ENCODE measurements at places on chromosomes 1 and 21.

GRCh38 chr1:59143811-59144210, 153.1 kb upstream of the FGGY start:
- DNase-seq: peak; percentile 83

- DNase-seq: no peak
Measured at GRCh38 chr1:32242341-32242851, 4.6 kb upstream of the FAM167B start.

DNA sequence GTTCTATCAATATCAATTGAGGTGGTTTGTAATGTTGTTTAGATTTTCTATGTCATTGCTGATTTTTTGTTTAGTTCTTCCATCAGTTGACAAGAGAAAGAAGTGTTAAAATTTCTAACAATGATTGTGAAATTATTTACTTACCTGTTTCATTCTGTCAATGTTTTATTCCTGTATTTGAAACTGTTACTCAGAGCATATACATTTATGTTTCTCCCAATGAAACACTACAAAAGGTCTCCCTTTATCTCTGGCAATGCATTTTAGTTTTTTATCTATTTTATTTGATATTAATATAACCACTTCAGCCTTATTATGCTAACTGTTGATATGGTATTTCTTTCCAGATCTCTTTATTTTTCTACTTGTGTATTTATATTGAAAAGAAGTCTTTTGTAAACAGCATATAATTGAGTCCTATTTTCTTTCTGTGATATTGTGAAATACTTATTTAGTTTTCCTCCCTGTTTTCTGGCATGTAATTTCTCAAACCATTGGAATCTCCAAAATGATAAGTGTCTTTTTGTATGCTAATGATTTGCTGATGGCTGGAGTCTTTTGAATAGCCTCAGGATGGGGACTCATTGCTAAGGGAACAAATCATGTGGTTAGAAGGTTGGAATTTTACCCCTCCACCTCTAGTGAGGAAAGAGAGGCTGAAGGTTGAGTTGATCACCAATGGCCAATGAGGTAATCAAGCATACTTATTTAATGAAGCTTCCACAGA, 122.0 kb downstream of the ADSS2 start:
- peak; percentile 73 for DNase-seq

DNA sequence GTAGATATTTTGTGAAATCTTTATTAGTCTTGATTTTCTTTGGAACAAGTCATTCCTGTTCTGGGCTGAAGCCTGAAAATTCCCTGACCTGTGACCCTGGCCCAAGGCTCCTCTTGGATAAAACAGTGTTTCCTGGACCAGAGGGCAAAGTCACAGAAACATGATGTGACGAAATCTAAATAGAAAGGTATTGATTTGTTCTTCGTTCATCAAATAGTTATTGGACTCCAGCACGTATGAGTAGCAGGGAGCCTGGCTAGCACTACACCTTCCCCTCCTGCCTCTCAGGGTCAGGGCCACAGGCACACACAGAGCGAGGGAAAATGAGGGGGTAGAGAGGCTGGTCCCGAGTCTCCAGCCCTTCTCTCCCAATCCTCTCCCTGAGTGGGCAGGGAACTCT, 1.7 kb upstream of the CLDN14 start:
- no peak for DNase-seq

GRCh38 chr1:34978921-34979320, 6.2 kb downstream of the TMEM35B start:
- DNase-seq: no peak

DNA sequence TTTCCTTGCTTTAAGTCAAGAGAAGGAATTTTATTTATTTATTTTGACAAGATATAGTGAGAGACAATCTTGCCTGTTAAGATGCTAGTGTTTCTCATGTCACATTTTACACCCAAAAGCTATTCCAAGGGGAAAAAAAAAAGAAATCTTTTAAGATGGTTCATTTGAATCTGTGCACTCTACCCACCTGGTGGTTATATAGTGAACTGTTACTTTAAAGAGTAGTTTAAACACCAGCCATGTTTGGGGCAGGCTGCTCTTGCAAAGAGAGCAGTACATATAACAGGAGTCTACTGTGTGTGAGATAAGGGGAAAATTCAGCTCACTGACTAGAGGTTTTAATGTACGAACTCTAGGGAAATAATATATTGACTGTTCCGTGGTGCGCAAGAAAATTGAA, 3.3 kb upstream of the ELAVL4 start:
- DNase-seq: no peak

DNA sequence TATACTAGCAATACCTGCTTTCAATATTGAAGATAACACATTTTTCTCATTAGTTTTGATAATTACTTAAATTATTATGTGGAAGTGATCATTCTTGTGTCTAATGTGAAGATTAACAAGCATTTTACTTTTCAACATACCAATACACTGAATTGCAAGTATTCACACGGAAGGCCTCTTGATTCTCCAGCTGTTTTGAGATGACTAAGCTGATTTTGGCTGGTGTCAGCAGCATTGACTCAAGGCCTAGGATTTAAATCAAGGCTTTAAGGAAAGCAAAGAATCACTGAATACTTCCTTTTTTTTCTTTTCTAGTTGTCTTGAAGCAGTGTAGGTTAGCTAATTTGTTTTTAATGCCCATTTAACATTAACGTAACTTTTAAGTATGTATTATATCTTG, 373.7 kb downstream of the SRGAP2C start:
- peak; percentile 60 for DNase-seq

DNA sequence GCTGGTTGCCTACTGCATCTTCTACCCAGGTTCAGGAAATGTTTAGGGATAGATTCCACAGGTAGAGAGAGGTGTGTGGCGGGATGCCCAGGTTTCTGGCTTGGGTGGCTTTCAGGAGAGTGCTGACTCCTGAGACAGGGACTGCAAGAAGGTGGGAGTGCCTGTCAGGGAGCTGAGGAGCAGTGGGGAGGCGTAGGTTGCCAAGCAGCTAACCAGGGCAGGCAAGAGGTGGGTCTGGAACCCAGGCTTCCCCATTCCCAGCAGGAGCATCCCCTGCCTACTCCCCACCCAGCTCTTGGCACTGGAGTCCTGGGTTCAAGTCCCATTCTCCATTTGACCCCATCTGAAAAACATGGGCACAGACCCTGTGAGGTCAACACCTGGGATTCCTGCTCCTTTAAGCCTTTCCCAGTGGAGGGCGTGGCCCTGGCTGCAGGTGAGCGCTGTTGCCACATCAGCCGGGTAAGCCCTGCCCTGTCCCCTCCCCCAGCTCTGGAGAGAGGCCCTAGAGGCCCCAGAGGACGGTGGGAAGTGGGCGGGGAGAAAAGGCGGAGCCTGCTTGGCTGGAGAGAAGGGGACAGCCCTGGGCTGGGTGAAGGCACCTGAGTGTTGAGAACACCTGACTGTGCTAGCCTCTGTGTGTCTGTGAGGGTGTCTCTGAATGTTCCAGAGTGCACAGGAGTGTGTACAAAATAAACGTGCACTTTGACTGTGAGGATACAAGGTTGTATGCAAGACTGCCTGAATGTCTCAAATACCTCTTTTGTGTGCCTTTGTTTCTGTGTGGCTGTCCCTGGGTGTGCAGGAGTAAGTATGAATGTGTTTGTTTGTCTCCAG, 14.0 kb upstream of the SYNC start:
- peak; percentile 92 for DNase-seq

DNA sequence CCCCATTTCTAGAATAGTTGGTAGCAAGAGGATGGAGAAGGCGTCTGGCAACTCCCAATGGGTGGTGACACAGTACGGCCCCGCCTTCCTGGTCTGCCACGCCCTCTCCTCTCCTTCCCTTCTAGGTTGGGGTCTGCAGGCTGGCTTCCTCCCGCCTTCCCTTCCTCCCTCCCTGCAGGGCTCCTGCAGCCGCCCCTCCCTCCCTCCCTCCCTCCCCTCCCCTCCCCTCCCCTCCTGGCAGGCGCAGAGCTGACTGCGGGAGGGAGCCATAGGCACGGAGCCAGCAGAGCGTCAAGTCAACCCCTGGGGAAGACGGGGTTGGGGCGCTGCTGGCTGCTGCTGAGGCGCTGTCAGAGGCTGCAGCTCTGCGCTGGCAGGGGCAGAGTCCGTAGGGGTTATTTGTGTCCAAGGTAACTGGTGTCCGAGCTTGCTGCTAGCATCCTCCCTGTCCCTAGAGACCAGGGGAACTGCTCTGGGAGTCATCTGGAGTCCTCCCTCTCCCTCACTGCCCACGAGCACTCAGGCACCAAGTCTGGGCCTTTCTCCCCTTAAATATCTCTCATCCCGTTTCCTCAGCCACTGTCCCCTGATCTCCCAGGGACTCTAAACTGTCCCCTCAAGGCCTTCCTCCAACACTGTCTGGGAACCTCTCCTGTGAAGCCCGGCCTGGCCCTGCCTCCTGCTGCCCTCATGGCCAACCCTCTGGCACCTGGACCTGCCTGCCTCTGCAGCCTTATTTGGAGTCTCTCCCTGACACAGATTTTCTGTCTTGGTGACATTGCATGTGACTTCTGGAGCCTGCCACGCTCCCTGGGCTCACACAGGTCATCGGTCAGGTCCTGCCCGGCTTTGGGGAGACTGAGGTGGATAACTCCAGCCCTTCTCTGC, 57.4 kb upstream of the ACOT11 start:
- DNase-seq: no peak

- DNase-seq: no peak
Measured at GRCh38 chr1:229729916-229730315, 103.9 kb downstream of the URB2 start.

DNA sequence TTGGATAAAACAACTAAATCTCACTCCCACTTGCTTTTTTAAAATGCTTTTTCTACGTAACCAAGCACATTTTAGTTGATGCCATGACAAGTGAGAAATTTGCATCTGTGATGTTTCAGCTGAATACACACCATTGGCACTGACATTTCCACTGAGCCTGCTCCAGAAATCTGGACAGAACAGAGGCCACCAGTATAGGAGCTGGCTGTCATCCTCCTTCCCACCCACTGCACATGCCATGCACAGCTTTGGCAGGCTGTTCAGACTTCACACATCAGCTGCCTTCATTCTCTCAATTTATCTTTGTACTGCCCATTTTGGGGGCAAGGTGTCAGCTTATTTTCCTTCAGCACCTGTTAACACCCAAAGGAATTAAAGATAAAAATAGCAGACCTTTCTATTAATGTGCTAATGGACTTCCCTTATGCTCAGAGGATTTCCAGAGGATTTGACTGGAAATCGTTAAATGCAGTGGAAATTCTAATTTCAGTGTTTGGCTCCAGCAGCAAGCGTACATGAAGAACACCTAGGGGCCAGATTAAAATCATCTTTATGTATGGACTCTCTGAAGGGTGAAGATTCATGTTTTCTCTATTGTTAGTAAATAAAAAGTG, 12.9 kb upstream of the PODN start:
- DNase-seq: no peak

DNA sequence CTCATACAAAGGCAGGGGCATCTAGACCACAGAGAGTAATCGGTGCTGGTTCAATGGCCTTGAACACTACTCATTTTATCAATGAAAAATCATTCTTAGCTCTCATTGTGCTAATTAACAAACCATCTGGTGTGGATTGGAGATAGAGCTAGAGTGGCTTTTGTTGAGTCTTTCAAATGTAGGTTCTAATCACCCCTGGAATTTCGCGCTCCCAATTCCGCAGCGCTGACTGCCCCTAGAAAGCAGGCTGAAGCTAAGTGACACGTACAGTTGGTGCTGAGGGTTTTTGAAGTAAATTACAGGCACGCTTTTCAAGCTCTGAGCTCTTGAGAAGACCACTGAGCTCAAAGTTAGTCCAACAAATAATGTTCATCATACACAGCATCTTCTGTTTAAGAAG, 31.2 kb upstream of the CA6 start:
- DNase-seq: no peak

DNA sequence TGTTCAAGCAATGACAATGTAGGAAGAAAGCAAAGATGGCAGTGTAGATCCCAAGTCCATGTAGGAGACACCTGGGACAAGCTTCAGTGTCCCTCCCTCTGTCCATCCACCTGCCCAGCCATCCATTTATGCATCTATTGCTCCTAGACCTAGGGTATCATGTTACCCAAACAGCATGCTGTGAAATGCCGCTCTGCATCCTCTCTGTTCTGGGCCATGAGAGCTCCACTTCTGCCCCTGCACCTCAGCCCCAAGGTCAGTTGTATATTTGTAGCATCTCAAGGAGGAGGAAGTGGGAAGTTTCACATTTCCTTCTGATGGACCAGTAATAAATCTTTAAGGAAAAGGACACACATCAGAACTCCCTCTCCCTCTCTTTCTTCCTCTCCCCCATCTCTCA, 27.9 kb upstream of the TSPEAR start:
- no peak for DNase-seq

GRCh38 chr21:46634427-46634826, 1.0 kb upstream of the PRMT2 start:
- DNase-seq: no peak

DNA sequence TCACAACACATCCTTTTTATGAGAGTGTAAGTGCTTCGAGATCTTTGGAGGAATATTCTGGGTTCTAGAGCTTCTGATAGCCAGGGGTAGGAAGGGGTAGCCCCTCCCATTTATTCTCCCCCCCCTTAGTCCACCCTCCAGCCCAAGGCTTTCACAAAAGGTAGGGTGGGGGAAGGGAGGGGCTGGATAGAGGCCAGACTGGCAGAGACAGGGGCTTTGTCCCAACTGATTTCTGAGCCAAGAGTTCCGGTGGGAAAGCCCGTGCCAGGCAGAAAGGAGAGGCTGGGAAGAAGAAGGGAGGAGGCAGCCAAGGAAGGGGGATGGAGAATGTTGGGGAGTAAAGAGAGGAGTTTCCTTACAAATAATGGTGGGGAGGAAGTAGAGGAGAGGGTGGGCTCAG, 3.1 kb downstream of the BCAN start:
- DNase-seq: no peak

DNA sequence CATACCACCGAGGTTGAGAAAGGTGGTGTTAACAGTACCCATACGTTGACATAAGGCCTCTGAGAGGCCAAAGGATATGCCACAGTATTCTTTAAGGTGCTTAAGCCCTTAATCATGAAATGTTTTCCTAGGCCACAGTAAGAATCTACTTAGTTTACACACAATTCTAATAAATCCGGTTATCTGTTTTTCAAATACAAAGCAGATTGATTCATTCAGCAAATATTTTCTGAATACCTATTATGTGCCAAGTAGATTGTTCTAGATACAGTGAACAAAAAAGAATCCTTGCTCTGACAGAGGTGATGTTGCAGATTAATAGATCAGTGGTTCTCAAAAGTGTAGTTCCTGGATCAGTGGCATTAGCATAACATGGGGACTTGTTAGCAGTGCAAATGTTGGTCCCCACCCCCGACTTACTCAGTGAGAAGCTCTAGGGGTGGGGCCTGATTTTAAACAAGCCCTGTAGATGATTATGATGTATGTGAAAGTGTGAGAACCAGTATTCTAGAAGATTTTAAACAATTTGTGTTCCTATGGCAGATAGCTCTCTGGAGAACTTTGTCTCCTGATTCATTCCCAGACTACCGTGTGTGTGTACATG, 61.6 kb downstream of the NFIA start:
- no peak for DNase-seq

GRCh38 chr1:93668121-93668520, 13.5 kb downstream of the BCAR3 start:
- no peak for DNase-seq

All from kidney tubule cell (primary cell).